ENCODE measurements at places on chromosomes 11 and 22. TPM values are rescaled to one million over a fixed set of nuclear protein-coding genes. Genes with fewer than 3 reads are reported as not detected.

Gene IFITM1
- 6.8 TPM for total RNA-seq

Gene CLCF1
- 29.7 TPM for total RNA-seq

Gene RRP7A
- total RNA-seq, result 40.2 TPM

Gene GGTLC2
- total RNA-seq, result not detected

Gene CARD10
- 50.4 TPM for total RNA-seq

Gene ACRV1
- total RNA-seq, result not detected

Gene CSRP3
- not detected for total RNA-seq

Gene UCP2
- total RNA-seq, result 76.8 TPM

Gene DRD4
- total RNA-seq, result 0.34 TPM

DNA sequence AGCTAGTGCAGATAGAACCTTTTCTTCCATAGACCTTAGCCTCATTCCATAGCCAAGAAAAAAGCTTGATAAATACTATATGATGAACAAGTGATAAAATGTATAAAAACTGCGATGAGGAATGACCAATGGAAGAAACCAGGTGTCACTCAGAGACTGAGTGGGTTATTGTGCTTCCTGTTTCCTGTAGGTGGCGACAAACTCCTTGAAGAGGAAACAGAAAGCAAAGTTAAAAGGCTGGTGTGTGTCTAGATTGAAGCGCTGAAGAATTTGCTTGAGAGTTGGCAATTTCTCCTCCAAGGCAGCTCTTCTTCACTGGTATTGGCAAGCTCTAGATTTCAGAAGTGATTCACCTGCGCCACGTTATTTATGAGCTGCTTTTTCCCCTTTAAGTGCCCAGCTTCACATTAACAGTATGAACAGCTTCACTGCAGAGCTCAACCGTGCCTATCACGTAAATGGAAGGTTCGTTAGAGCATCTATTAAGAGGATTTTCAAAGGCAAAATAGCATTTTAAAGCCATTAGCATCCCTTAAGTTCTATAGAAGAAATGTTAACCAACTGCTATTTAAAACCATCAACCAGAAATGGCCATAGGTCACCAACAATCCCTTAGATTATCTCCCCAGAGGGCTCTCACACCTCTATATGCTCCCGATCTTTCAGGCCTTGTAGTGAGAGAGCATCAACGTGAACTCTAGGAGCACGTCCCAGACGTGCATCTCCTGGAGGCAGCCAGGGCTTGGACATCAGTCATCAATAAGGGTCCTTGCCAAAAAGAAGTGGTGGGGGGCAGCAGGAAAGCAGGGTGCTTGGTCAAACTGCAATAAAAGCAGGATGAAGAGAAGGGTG, 179.4 kb downstream of the CADM1 start:
- peak; percentile 57 for DNase-seq

- DNase-seq, result no peak
Observed at GRCh38 chr11:37371346-37371970, 773.4 kb upstream of the RAG2 start.

- no peak for DNase-seq
Observed at GRCh38 chr11:24312464-24313238, 184.2 kb upstream of the LUZP2 start.

GRCh38 chr11:81246941-81247340, 1486.7 kb downstream of the FAM181B start:
- DNase-seq, result peak; percentile 54

DNA sequence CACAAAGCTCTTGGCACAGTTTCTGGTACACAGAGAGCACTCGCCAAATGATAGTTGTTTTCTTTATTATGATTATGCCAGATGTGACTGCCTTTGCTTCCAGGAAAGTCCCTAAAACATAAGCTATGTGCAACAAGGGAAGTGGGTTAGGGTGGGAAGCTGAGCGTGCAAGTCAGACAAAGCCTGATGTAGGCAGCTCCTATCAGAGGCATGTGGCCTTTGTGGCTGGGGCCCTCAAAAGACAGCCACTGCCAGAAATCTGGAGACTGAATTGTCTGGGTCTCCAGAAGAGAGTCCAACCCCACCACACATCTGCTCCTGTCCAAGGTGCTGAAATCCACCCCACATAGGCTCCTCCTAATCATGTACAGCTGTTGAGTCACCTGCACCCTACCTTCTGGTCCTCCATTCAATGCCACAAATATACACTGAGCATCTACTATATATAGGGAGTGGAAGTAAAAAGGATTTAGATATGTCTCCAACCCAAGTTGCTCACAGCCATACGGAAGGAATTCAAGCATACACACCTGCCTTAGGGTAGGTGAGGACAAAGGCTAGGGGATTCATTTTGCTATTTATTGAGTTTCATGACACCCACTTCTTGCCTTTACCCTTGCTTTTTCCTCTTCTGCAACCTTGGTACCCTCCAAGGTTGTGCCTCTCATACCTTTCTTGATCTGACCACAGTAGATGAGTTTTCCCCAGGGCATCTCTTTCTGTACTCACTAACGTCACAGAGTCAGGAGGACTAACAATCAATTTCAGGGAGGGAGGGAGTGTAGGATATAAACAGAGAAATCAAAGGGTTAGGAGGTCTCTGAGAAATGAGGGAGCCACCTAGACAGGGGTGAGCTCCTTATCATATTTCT, 12.4 kb downstream of the SEC14L3 start:
- no peak for DNase-seq

GRCh38 chr22:45235851-45236342, 4.8 kb downstream of the KIAA0930 start:
- no peak for DNase-seq

DNA sequence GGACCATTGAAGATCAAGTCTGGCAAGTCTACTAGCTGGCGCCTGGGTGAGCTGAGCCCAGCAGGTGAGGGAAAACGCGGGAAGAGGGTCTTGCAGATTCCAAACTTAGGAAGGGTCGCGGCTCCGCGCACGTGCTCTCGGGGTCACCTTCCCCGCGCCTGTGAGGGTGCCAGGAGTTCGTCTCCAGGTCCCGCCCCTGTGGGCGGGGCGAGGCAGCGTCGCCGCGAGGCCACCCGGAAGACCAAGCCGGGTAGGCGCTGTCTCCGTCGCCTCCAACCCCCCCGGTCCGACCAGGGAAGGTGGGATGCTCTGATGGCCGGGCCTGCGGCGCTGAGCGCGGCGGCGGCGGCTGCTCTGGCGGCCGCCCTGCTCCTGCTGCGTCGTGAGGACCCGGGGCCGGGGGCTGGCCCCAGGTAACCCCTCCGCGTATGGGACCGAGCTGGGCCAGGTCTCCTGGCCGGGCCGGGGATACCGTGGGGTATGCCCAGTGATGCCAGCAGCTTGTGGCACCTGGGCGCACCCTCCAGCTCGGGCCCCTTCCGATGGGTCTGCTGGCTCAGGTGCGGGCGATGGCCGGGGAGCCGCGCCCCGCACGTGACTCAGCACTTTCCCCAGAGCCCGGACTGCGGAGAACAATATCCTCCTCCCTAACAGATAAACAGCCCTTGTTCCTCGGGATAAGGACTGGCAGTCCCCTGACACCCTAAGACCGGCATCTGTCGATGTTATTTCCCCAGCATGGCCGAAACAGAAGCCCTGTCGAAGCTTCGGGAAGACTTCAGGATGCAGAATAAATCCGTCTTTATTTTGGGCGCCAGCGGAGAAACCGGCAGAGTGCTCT, at the start of gene HTATIP2:
TSS of gene HTATIP2 (plus strand) at position 215 of the 841 bp plus-strand sequence. CDS start at position 739, 524 bp downstream.
- peak; percentile 75 for DNase-seq

- no peak for DNase-seq
Observed at GRCh38 chr11:116861539-116861938, 24.1 kb upstream of the APOA1 start.

DNA sequence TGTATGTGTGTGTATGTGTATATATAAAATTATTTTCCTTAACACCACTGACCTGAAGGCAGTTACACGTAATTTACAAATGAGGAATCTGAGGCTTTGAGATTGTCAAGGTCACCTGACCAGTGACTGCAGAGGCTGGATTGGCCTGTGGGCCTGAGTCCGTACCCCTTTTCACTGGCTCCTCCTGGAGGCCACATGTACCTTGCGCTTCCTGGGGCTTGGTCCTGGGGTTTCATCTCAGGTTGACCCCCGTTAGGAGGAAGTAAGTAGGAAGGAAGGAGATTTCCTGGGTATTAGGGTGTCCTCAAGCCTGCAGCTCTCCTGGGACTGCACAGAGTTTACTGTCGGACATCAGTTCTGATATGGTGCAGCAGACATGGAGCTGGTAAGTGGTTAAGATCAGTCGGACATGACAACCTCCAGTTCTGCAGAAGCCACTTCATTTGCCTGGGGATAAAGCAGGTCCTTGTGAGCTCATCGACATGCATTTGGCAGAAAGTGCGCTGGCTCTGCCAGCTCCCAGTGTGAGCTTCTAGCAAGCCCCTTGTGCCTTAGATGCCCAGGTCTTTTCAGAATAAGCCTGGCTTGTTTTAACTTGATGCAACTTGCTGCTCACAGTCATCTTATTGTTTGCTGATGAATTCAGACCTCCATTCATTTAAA, 36.6 kb downstream of the ST3GAL4 start:
- no peak for DNase-seq

GRCh38 chr22:44728761-44729324, 23.5 kb upstream of the ARHGAP8 start:
- no peak for DNase-seq

GRCh38 chr11:3156661-3157311, 8.3 kb downstream of the OSBPL5 start:
- DNase-seq, result no peak

DNA sequence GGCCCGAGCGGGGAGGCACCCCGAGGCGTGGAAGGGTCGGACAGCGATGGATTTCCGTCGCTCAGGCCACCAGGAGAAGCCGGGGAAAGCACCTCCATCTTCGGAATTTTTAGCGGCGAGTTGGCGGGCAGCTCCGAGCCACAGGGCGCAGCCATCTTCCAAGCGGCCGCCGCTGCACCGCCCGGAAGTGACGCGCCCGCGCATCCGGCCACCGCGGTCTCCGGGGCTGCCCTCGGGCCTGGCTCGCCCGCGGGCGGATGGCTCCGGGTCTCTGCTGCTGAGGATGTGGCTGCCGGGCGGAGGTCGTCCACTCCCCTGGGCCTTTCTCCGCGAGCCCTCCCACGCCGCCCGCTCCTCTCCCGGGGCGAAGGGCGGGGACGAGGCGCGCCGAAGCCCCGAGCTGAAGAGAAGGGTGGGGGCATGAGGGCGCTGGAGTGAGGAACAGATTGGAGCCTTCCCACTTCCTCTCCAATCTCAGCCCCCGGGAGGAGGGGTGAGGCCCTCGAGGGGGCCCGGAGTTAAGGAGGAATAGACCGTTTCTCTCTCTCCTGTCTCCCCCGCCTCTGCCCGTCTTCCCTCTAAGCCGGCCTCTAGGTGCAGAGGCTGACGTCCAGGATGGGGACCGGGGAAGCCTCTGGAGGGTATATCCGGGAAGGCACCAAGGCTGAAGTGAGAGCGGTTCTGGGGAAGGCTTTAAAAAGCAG, at the start of gene MSANTD2:
TSS of gene MSANTD2 (minus strand) at position 181 of the 704 bp plus-strand sequence. CDS start at position 155, 26 bp downstream.
- DNase-seq, result peak; percentile 74

- no peak for DNase-seq
Observed at GRCh38 chr11:1125803-1126202, 31.9 kb upstream of the MUC5AC start.

DNA sequence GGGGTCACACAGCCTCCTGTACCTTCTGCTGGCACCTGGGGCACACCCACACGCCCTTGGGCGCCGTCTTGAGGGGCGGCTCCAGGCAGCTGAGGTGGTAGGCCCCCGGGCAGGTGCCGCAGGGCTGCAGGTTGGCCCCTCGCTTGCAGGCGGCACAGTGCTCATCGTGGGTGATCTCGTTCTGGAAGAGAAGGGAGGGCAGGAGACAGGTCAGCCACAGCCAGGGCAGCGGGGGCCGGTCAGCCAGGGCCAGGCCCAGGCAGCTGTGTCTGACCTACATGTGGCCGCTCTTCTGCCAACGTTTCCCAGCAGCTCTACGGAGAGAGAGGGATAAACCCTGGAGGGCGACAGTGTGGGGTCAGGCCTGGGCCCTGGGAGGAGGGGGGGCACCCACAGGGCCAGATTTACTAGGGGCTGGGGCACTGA, 121.9 kb downstream of the PHF21B start:
- no peak for DNase-seq

GRCh38 chr11:62710001-62710345, 2.5 kb downstream of the GNG3 start:
- DNase-seq, result no peak

DNA sequence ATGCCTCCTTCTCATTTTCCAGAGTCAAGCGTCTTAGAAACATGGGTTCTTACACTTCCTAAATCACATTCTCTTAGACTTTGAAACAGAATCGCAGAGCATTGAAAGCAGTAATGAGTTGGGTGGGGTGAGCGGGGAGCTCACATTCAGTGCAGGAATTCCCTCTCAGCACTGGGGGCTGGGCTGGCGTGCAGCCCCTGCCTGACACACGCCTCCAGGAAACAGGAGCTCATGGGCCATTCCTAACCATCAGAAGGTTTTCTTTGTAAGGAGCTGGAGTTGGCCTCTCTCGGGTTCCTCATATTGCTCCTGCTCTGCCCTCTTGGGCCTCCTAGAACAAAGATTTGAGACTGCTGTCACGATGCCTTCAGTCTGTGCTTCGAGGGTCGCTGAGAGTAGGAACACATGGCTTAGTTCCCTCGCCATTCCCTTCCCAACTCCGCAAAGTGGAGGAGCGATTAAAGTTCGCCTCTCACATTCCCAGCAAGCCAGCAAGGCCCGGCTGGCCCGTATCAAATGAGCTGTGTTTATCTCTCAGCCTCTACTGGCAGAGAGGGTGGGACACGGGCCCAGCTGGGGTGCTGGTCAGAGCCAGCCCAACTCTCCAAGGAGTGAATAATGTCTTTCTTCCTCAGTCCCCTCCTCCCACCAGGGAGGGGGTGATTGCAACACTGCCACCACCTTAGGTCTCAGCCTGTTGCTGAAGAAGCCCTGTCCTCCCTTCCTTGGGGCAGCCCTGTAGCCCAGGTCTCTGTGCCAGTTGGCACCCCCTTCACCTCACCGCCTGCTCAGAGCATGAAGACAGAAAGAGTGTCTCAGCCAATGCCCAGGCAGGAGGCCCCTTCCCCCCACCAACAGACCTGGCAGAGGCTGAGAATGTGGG, 10.4 kb downstream of the CHRDL2 start:
- no peak for DNase-seq

- DNase-seq, result no peak
Observed at GRCh38 chr11:134158023-134158422, 65.7 kb downstream of the NCAPD3 start.

- no peak for DNase-seq
Observed at GRCh38 chr11:115900111-115900510, 395.9 kb upstream of the CADM1 start.
